ENCODE measurements at places on chromosomes 2 and 18. TPM values are rescaled to one million over a fixed set of nuclear protein-coding genes. Genes with fewer than 3 reads are reported as not detected.

DNA sequence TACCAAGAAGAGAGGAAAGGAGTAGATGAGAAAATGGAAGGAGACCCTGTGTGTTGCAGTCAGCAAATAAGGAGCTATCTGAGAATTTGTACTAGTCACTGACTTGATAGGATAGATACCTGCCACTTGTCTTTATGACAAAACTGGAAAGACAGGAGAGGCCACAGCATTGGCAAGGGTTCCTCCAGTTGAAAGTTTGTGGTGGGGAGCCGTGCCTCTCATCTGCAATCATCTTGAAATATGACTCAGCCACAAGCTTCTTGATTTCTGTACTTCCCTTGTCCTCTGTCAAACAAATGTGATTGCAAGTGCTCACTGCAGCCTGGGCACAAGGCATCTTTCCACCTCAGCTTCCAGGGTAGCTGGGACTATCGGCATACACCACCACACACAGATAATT, 99.1 kb downstream of the GREB1L start:
- DNase-seq: no peak

The PJVK gene
- polyA plus RNA-seq: 3.6 TPM

- DNase-seq: no peak
Observed at GRCh38 chr18:69648486-69648885, 247.8 kb downstream of the DOK6 start.

The RNF181 gene
- 65.9 TPM for polyA plus RNA-seq

The HTR2B gene
- polyA plus RNA-seq: not detected

DNA sequence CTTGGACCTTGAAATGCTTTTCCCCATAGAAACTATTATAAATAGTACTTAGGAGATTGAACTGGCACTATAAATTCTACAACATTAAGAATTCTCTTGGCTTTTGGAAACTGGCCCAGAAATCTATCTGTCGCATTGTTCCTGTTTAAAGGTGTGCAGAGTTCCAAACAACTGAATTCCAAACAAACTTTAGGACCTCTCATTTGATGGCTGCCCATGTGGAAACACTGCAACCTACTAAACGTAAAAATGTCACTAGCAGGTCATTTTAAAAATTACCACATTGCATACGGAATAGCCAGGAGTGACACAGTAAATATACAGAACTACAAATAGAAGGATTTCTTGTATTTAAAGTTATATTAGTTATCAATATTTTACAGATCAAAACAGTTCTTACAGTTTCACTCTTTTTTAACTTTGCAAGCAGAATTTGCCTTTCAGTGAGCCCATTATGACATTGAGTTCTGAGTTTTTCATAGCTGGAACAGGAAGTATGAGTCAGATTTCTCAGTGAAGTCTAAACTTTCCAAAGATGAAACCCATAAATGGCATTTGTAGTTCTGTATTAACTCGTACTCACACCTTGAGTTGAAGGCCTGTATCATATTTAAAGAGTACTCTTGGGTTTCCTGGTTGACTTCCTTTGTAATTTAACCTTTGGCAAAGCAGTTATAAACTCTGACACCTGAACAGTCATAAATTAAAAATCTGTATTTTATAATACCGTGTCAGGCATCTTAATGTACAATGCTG, 142.3 kb upstream of the BOD1L2 start:
- DNase-seq: no peak

DNA sequence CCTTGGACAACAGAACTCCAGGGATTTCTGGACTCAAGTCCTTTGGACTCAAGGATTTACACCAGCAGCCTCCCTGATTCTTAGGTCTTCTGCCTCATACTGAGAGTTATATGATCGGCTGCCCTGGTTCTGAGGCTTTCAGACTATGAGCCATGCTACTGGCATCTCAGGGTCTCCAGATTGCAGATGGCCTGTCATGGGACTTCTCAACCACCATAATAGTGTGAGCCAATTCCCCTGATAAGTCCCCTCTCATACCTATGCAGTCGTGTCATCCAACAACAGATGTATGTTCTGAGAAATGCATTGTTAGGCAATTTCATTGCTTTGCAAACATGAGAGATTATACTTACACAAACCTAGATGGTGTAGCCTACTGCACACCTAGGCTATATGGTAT, 61.4 kb upstream of the MSTN start:
- no peak for DNase-seq

GRCh38 chr18:67513280-67513679, 3.2 kb downstream of the DSEL start:
- no peak for DNase-seq

The CCDC85A gene
- polyA plus RNA-seq: 3.9 TPM

- no peak for DNase-seq
Observed at GRCh38 chr2:45912109-45912508, 260.6 kb downstream of the PRKCE start.

GRCh38 chr2:233015019-233015645, 2.1 kb upstream of the NGEF start:
- no peak for DNase-seq

- no peak for DNase-seq
Observed at GRCh38 chr18:36460324-36460850, 162.9 kb downstream of the FHOD3 start.

GRCh38 chr18:79597831-79598632, 81.6 kb upstream of the CTDP1 start:
- DNase-seq: no peak

GRCh38 chr2:163610817-163611556, 124.8 kb downstream of the FIGN start:
- no peak for DNase-seq

The DNPEP gene
- 38.9 TPM for polyA plus RNA-seq

GRCh38 chr18:77708826-77709506, 459.3 kb downstream of the GALR1 start:
- DNase-seq: no peak

The CD226 gene
- 0.73 TPM for polyA plus RNA-seq

The NDC80 gene
- polyA plus RNA-seq: 12.3 TPM

The MTX2 gene
- polyA plus RNA-seq: 51.9 TPM

- peak; percentile 93 for DNase-seq
Observed at GRCh38 chr2:33437297-33437696, 39.2 kb upstream of the RASGRP3 start.

The TGFA gene
- 0.93 TPM for polyA plus RNA-seq

DNA sequence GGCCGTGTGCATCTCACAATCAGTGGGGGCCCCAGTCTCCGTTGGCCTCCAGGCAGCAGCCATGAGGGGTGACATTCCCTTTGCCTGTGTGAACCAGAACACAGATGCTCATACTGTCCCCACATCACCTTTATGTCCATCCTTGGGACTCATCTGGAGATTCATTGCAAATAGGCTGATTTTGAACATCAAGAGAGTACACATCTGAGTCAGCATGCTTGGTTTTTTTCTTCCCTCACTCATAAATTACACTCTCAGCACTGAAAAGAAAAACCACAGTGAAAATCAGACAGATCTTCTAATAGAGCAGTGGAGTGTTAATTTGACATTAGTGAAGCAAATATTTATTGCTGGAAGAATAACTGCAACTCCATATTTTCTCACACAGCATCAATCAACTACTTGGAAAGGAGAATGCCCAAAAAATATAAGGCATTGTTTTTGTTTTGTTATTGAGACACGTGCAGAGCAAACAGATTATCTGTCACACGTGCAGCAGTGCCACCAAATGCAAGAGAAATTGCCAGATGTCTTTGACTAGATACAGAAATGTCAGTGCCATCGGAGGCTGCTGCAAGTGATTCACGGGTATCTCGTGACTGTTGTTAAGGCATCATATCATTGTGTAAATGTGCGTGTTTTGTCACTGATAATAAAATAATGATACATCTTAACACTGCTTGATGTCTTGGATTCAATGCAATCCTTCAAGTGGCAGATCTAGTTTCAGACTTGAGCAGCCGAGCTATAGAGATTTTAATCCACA, 10.9 kb downstream of the APCDD1 start:
- no peak for DNase-seq

DNA sequence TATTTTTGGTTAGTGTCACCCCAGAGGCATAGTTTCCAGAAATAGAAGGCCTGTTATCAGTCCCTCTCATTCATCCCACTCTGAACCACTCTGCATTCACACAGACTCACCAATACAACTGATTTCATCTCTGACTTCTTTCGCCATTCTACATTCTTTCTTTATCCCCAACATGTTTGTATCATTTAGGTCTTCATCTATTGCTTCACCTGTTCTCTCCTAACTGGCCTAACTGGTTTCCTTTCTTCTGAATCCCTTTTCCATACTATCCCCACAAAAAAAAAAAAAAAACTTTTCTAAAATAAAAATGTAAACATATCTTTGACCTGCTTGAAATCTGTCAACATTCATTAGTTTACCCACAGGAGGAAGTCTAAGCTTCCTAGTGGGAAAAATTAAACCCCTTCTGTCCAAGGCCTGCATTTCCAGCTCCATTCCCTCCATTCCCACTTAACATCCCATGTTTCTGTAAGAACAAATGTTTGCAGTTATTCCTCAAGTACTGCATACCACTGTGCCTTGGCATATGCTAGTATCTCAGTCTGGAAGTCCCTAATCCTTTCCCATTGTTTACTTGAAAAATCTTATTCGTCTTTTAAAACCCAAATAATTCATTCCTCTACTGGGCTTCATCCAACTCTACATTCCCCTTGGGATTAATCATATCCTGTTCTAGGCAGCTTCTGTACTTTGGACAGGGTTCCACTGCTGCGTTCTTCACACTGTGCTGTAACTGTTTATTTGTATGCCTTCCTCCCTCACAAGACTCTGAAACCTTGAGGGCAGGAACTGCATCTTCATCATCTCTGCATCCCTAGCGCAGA, 68.5 kb downstream of the FIGN start:
- DNase-seq: peak; percentile 77

DNA sequence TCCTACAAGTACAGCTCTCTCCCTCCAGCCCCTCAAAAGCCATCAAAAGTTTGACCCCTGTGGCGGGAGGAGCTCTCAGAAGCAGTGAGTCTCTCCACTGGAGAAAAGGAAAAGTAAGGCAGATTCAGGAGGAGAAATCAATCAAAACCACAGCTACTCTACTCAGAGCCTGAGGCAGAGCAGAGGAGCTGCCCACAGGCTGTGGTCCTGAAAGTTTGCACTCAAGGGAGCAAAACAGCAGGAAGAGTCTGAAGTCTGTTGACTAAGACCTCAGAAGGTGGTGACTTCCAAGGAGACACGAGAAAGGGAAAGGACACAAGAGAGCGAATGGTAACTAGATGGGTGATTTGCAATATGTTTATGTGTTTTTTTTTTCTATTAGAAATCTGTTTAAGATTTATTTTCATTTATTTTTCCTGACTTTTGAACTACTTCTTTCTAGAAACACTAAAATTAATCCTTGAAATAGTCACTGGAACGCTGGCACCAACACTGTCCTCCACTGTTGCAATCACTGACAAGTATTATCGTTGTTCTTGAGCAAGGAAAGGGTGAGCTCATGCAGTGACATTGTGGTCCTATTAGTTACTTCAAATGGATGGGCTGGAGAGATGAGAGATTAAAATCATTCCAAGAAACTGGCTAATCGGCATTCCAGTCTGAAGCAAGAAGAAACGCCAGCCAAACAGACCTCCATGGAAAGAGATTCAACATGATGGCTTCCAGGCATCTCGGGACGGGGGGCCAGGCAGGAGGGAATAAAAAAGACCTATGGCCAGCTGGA, 35.8 kb downstream of the PID1 start:
- DNase-seq: peak; percentile 39

- peak; percentile 80 for DNase-seq
Observed at GRCh38 chr2:70029814-70030409, 57.4 kb upstream of the PCBP1 start.

The UGT1A4 gene
- polyA plus RNA-seq: not detected

The OSBPL6 gene
- polyA plus RNA-seq: 6.2 TPM

The APOB gene
- 0.04 TPM for polyA plus RNA-seq

GRCh38 chr2:43511199-43511598, 84.6 kb downstream of the THADA start:
- no peak for DNase-seq

The ZNF516 gene
- polyA plus RNA-seq: 37.5 TPM

The GAL3ST2 gene
- polyA plus RNA-seq: not detected

- DNase-seq: no peak
Observed at GRCh38 chr2:42743659-42743990, 20.3 kb downstream of the OXER1 start.

- DNase-seq: peak; percentile 98
Observed at GRCh38 chr2:233387667-233388528, 33.6 kb downstream of the DGKD start.

The ANKRD30BL gene
- not detected for polyA plus RNA-seq

- DNase-seq: peak; percentile 85
Observed at GRCh38 chr2:236972491-236973342, 113.0 kb upstream of the COPS8 start.

DNA sequence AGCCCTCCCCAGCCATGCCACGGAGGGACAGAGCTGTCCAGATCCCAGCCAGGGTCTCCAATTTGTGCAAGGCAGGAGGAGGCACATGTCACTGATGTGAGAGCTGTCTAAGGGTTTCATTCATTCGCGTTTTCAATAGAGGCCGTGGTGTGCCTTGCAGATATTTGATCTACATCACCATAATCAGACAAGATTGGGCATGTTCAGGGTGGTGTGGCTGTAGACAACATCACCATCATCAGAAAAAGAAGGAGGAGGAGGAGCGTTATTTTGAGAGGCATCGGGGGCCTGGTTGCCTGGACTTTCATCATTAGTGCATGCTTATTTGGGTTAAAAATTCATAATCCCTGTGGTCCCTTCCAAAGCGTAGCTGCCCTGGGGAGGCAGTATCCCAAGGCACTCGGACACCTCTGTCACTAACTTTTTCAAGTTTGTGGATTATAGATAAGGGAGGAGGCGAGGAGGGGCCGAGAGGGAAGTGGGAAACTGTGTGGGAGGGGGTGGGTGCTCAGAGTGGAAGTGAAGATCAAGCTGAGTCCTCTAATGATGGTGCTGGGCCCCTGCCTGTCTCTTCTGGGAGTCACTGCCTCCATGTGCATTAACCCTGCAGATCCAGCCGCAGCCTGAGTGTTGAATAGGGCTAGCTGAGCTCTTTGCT, 194.1 kb downstream of the CTIF start:
- no peak for DNase-seq

- no peak for DNase-seq
Observed at GRCh38 chr2:169362118-169362893, at the start of gene LRP2. TSS of gene LRP2 (minus strand) at chr2:169362534. CDS start at chr2:169362399, 135 bp downstream.

The ABCG8 gene
- 0.04 TPM for polyA plus RNA-seq

- DNase-seq: no peak
Observed at GRCh38 chr2:120773186-120773800, 37.6 kb downstream of the GLI2 start.

GRCh38 chr2:42092084-42092996, 44.5 kb downstream of the PKDCC start:
- DNase-seq: no peak

The NETO1 gene
- 0.64 TPM for polyA plus RNA-seq

DNA sequence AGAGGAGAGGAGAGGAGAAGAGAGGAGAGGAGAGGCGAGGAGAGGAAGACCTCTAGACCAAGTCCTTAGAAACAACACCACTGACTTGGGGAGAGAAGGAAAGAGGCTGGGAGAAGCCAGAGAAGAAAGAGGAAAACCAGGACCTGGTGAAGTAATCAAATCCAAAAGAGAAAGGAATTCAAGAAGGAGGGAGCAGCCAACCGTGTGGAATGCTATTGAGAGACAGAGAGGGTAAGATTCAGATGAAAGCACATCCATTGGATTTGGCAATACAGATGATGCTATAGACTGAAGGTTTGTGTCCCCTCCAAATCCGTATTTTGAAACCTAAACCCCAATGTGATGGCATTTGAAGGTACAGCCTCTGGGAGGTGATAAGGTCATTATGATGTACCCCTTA, 50.7 kb downstream of the GALNT14 start:
- DNase-seq: no peak

GRCh38 chr18:45408218-45408617, 207.1 kb upstream of the SLC14A2 start:
- DNase-seq: no peak

- DNase-seq: no peak
Observed at GRCh38 chr2:105782646-105783045, 37.9 kb downstream of the NCK2 start.

The TTN gene
- polyA plus RNA-seq: 299 TPM

GRCh38 chr2:9037166-9037565, 33.7 kb upstream of the MBOAT2 start:
- no peak for DNase-seq
